ENCODE measurements at places on chromosomes 13 and 19.

GRCh38 chr13:44322928-44323327 lies 50.7 kb upstream of the SERP2 start:
- DNase-seq = no peak

GRCh38 chr13:94256721-94257120 lies 222.8 kb downstream of the DCT start:
- no peak for DNase-seq

- peak; percentile 88 for DNase-seq
Observed at GRCh38 chr13:98476538-98476966, 100.4 kb downstream of the STK24 start.

DNA sequence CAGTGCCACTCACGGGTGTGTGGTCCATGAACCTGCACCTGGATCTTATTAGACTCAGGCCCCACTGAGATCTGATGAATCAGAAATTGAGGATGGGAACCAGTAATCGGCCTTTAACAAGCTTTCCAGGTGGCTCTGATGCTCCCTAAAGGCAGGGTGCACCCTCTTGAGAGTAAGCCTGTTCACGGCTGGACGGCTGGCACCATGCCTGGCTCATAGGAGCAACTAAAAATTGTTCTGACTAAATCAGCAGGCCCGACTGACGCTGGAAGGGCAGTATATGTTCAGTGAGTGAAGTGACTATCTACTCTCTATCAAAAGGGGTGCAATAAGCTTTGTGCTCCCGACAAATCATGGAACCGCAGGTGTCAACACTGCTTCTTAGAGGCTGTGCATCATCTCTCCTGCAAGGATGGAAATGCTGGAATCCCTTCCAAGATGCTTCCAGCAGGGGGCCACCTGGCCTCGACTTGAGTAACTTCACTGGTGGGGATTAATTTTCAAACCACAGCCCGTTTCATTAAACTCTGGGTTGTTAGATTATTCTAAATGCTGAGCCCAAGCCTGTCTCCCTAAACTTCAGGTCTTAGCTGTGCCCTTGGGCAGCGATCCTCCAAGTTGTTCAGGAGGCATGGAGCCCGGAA lies 28.4 kb downstream of the TMTC4 start:
- DNase-seq = no peak

- DNase-seq = no peak
Observed at GRCh38 chr19:15128162-15128770, 21.1 kb downstream of the SYDE1 start.

- no peak for DNase-seq
Observed at GRCh38 chr19:11626252-11626651, 29.0 kb downstream of the ZNF627 start.

GRCh38 chr19:46386996-46387712 lies 26.2 kb downstream of the CCDC8 start:
- no peak for DNase-seq

DNA sequence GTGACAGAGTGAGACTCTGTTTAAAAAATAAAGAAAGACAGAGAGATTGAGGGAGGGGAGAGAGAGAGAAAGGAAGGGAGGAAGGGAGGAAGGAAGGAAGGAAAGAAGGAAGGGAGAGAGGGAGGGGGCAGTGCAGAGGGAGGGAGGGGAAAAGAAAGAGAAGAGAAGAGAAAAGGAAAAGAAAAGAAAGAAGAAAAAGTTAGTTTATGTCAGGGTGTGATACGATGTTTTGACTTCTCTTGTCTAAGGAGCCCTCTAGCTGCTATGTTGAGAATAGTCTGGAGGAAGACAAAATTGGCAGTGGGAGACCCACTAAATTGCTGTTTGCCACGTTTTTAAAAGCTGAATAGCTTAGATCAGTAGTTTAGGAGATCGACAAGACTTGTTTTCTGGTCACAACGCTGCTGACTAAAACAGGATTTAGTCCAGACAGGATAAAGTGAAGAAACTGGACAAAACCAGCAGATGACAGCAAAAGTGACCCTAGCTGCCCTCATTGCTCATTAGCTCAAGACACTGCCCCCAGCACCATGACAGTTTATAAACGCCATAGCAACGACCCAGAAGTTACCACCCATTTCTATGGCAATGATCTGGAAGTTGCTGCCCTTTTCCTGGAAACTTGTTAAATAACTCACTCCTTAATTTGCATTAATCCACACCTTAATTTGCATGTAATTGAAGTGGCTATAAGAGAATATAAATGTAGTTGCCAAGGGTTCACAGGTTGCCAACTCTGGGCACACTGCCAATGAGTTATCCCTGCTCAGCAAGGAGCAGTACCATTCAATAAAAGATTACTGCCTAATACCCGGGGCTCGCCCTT lies 11.1 kb downstream of the TEX101 start:
- no peak for DNase-seq

GRCh38 chr13:75769141-75769905 lies 133.2 kb downstream of the LMO7 start:
- no peak for DNase-seq

GRCh38 chr13:23288564-23288963 lies 107.8 kb downstream of the SGCG start:
- DNase-seq = no peak

DNA sequence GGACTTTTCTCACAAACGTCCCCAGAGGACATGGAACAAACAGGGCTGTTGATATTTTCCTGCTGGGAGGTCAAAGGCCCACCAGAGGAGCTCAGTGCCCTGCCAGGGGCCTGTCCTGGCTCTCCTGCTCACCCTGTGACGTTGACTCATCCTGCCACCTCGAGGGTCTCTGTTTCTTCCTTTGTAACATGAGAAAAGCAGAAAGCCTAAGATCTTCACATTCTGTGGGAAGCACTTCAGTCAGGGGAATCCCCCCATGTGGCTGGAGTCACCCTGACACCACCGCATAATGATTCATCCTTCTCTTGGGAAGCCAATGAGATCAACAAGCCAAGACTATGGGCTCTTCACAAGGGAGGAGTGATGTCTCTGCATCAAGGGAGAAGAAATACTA lies 147.9 kb downstream of the KATNAL1 start:
- peak; percentile 24 for DNase-seq

DNA sequence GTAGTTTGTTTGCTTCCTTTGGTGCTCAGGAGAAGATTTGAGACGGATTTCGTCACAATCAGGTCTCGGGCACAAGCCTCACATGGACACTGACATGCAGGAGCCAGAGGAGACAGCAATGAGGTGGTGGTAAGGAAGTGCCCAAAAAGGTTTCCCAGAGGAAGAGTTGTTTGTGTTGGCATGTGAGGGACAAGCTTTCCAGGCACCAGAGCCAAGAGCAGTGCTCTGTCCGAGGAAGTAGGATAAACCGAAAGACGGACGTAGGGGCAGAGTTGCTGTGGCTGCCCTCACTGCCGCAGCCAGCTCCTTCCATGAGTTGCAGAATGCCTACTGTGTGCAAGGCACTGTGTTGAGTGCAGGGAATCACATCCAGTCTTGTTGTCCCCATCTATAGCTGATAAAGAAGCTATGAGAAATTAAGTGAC lies 27.7 kb downstream of the SAE1 start:
- no peak for DNase-seq

DNA sequence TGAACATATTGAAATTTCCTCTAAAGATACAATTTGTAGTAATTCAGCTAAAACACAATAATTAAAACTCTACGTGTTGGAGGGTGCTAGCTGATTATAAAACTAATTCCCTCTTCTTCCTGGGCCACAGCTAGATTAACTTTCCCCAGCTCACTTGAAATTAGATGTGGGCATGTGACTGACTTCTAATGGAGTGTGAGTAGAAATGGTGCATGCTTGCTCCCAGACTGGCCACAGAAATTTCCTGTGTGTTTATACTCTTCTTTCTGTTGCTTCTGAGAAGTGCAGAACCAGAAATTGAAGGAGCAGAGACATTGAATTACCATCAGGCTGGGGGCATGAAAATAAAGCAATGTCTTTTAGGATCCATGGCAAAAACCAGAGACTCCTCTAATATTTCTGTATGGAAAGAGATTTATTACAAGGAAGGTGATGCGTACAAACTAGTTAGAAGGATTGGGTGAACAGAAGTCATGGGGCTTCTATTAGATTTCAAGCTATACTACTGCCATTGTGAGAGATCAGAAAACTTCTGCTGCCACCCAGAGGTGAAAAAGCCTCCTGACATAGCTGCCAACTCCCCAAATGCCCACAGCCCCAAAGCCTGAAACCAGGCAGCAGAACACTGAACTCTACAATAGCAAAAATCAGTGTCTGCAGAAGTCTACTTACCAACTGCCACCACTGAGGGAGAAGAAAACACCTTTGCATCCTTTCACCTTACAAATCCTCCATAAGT lies 379.2 kb upstream of the MIR17HG start:
- no peak for DNase-seq

GRCh38 chr13:95698047-95698749 lies 21.3 kb downstream of the DNAJC3 start:
- DNase-seq = no peak

DNA sequence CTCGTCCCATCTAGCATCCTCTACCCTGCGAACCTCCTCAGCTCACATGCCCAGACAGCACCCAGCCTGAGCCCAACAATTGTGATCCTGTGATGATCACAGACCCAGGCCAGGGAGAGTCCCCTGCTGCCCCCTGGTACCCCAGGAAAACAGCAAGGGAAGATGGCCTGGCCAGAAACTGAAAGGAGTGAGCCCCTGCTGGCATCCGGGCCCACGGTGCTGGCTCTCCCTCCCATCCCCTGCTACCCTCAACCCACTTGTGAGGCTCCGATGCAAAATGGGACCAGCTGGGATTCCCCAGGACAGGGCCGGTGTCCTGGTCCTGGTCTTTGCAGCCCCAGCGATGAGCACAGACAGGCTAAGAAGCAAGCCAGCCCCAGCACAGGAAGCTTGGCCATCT lies 14.1 kb downstream of the RANBP3 start:
- no peak for DNase-seq

DNA sequence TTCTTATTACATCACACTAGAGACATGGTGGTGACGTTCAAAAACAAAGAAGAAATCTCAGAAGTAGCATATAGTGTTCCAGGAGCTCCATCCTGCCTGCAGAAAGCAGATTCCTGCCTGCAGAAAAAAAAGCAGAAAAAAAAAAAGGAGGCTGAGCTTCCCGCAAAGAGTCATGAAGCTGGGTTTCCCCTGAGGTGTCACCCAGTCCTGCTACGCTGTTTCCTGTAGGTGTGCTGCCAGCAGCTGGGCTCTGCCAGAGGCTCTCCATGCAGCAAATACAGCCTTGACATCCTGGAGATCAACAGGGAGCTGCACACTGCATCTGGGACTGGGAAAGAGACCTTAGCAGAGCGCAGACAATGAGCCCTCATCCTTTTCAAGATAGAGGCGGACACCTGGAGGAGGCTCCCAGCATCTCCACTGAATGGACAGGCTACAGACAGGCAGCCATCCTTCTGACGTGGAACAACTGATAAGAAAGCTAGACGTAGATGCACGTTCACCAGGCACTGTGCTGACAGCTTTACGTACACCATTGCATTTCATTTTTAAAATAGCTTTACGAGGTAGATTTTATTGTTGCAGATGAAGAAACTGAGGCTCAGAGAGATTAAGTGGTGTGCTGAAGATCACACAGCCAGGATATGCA lies 350.9 kb downstream of the FOXO1 start:
- DNase-seq = peak; percentile 19

DNA sequence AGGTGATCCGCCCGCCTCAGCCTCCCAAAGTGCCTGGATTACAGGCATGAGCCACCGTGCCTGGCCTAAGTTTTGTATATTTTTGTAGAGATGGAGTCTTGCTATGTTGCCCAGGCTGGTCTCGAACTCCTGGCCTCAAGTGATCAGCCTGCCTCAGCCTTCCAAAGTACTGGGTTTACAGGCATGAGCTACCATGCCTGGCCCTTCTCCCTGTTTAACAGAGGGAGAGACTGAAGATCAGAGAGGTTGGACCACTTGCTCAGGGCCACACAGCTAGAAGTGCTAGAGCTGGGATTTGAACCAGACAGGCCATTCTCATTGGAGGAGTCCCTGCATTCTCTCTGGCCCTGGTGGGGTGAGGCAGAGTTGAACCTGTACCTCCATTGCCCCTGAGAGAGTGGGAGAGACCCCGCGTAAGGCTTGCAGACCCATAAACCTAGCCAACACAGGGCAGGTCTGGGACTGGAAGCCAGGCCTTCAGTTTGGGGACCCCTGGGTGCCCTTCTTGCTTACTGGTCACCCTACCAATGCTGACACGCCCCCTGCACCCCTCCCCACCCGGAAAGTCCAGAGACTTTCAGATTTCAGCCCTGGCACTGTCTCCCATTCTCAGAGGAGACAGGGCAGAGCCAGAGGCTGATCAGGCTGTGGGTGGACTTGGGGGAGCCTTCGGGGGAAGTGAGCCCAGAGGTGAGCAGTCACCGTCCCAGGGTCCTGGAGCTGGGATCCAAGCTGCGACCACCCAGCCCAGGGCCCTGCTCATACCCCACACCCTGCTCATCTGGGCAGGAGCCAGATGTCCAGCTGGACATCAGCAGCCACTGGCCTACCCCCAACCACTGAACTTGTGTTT lies 13.3 kb downstream of the TTYH1 start:
- DNase-seq = no peak

Data from stimulated activated CD8-positive, alpha-beta memory T cell treated with anti-CD3 and anti-CD28 coated beads, Interleukin-7, amount 100 ng/mL, for 4 hours (primary cell).